ENCODE measurements at places on chromosomes 7 and 10.
A peak's percentile ranks its signal among the peaks of the same experiment; 100 is the strongest.

DNA sequence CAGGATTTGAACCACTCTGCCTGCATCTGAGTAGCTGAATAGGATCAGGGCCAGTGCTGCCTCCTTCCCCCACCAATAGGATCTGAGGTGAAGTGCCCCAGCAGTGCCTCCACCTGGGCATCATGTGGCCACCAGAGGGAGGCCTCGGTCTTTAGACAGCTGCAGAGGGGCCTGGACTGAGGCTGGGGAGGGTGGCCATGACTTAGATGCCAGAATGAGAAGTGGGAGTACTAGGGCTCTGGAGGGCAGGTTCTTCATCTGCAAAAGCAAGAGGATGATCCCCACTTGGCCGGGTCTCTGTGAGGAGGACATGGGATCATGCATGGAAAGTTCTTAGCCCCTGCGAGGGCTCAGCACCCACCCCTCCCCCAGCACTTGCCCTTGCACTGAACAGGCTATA, 56.9 kb downstream of the NEUROG3 start:
- DNase-seq: peak; percentile 48

GRCh38 chr7:139855498-139856270, 26.6 kb downstream of the TBXAS1 start:
- DNase-seq: peak; percentile 43

DNA sequence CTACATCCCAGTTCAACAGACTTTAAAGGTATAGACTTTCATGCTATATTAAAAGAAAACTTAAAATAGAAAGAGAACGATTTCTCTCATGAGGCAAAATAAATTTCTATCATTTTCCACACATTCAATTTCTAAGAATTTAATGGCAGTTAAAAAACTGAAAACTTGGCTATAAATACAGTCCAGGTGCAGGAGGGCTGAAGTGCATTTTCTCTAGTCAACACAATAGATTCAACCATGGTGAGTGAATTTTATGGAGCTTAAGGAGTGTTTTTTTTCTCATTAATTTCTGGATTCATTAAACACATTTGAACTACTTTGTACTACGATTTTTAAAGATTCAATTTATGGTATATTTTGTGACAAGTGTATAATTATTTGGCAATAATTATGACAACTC, 240.8 kb upstream of the SLC26A5 start:
- no peak for DNase-seq

DNA sequence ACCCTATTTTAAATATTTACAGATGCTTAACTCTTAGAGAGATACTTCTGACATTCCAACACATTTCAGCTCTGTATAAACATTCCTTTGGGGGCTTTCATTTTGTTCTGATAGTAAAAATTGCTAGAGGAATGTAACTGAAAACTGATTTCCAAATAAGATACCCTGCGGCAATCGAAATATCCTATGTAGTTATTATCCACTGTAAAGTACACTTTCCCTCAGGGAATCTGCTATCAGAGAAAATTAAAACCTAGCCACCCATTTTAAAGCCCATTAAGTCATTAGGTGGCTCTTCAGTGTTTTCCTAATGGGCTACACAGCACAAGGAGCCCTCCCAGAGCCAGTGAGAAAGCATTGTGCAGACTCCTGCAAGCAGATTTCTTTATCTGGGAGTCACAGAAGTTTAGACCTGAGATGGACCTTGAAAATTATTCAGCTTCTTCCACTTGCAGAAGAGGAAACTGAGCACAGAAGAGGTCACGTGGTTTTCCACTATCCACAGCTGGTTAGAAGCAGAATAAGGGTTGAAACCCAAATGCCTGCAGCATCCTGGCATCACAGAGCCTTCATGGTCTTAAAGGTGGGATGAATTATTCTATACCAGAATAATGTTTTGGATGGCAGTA, 12.6 kb upstream of the CPVL start:
- no peak for DNase-seq

DNA sequence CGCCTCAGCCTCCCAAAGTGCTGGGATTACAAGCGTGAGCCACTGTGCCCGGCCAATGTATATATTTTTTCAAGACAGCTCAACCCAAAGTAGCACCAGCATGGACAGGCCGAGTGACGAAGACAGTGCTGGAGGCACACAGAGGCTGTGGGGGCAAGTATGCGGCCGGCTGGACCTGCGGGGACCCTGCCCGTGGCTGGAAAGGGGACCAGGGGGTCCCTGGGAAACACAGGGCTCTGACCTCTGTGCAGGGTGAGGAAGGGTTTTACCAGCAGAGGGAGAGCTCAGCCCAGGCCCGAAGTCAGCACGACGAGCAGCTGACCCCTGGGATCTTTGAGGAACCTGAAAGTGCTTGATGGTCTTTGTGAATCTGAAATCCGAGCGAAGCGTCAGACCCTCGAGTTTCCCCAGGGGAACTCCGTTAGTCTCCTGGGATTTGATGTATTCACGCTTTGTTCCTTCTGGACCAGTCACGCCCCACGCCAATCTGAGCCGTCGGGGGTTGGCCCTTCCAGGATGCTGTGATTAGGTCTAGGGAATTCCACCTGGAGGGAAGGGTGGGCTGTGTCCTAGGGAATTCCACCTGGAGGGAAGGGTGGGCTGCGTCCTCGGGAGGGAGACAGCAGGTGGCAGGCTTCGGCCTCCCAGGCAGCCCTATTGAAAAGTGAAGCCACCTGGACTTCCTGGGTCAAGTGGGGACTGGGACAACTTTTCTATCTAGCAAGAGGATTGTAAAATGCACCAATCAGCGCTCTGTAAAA, 10.9 kb upstream of the ZFAND2A start:
- DNase-seq: no peak

DNA sequence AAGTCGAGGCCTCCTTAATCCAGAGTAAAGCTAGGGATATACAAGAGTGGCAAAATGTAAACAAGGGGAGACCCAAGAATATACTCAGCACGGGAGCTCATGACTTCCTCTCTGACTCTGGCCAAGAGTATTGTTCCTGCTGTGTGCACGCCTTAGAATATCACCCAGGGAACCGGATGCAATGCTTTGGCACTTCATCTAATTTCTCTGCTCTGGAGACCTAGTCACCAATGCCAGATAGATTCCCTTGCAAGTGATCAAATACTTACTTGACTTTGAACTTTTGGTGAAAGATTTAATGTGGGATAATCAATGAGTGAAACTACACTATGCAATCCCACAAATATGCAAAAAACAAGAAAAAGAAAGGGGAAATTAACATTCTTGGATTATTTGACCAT, 695.5 kb downstream of the INHBA start:
- DNase-seq: no peak

DNA sequence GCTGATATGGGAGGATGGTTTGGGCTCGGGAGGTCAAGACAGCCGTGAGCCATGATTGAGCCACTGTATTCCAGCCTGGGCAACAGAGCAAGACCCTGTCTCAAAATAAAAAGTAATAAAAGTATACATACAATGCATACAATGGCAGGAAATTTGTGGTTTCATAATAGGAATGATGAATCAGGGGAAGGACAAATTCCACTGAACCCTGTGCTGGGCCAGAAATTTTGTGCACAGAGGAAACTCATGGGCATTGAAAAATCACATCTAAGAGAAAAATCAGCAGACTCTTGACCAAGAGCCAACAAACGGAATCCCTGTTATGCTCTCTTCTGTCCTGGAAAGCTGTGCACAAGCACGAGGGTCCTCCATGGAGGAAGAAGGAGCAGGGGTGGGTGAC, 35.1 kb downstream of the SEM1 start:
- DNase-seq: no peak

DNA sequence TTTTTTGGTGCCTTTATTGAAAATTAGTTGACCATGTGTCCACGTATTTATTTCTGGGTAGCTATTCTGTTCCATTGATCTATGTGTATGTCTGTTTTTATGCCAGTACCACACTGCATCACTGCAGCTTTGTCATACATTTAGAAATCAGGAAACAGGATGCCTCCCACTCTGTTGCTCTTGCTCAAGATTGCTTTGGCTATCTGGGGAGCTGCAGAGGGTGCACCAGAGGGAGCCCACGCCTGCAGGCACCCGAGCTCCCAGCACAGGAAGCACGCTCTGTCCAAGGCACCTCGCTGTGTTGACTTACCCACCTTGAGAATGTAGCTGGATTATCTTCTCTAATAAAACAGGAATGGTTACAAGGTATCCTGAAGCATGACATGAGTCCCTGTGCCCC, 301.7 kb downstream of the TCERG1L start:
- no peak for DNase-seq

DNA sequence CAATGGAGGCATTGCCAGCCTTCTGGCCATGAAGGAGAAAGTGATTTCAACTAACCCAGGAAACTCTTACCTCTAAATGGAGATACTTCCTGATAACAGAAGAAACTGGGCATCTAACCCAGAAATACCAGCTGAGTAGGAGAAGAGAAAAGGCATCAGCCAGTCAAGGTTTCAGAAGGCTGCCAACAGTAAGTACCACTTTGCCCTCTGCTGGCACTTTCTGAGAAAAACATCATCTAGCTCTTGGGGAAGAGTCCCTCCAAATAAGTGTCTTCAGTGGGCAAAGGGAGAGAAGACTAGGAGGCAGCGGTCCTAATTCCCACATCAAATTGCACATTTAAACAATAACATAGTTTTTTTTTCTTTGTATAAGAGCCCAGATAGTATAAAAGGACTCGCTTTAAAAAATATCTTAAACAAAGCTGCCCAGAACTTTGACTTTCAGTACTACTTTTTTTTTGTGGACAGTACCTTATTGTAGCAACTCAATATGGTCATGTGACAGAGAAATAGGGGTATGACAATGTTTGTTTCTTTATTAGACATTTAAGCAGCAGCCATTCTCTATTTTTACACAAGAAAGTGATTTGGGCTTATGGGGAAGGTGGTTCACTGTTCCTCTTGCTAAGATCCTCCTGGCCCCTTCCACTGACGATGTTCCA, 157.3 kb downstream of the CTTNBP2 start:
- peak; percentile 48 for DNase-seq

GRCh38 chr7:79452495-79453265, 787 bp downstream of the MAGI2 start:
- DNase-seq: peak; percentile 16

- no peak for DNase-seq
Measured at GRCh38 chr10:25063644-25064043, 47.2 kb downstream of the THNSL1 start.

DNA sequence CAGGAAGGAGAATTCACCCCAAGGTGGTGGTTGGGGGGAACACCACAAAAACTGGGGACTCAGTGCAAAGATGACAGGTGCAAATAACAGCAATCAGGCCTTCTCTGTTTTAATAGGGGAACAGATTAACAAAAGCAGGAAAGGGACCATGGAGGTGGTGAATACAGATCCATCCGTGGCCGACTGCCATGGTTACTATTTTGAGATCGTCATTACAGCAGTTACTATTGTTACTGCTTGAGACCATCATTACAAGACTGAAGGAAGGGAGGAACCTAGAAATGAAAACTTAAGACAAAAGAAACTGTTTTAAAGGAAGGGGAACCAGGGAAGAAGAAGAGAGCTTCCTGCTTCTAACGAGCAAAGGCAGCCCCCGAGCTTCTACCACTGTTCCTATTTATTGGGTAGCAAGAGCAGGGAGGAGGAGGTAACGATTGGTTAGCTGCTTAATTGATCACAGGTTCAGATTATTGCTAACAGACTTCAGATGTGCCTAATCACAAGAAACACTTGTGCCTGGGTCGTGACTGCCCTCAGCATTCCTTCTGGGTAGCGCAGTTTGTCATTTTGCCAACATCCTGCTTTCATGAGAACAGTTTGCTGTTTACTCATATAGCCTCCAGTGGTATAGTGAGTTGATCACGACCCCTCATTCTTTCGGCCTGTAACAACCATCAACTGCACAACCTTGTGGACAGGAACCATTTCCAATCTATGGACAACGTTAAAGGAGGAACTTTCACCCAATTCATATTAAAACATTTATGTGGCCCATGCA, 216.3 kb downstream of the CHCHD3 start:
- no peak for DNase-seq
